ENCODE measurements at places on chromosomes 6 and 20.

DNA sequence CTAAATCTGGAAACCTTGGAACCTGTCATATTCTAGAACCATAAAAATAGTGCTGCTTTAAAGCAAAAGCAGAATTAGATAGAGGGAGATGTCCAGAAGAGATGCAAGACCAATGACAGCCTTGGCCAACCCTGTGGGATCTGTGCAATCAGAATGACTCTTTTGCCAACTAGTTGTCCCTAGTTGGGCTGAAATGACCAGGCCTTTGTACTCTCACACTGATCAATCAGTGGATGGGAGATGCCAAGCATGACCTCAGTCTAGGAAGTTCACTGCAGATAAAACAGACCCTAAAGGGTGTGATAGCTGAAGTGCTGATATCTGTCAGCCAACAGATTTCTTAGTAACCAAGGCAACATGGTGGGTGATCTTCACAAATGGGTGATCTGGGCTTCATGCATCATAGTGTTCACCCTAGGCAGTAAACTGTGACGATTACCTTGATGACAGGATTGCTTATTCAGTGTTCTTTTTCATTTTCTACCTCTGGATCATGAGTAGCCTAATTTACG, 52.1 kb downstream of the BCKDHB start:
- DNase-seq, result no peak

- DNase-seq, result no peak
Observed at GRCh38 chr20:63129376-63129965, 86.5 kb downstream of the YTHDF1 start.

DNA sequence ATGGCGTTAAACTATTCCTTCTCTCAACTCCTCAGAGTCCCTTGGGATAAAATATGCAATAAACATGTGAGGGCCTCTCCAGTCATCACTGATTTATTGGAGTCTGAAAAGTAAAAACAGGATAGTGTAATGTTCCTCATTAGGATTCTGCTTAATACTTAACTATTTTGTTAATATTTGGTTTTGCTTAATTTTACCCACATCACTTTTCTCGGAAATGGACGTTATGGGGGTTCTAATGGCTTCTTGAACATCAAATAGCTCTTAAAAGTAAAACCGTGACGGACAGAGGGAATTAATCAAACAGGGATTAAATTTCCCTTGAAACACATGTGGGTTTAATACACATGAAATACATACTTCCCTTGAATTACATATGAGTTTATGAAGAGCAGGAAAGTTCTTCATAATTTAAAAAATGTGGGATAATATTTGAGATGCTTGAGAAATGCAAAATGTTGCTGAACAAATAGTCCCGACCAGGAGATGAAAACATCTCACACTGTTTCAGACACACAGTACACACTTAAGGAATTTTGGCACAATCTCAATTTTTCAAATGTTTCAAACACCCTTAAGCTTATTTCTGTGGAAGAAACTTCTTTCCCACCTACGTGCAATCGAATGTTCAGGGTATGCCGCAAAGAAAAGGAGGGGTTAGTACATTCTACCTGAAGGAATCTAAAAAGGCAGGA, 38.4 kb upstream of the EIF2S2 start:
- no peak for DNase-seq

GRCh38 chr6:77470983-77471382, 7.7 kb upstream of the HTR1B start:
- no peak for DNase-seq

DNA sequence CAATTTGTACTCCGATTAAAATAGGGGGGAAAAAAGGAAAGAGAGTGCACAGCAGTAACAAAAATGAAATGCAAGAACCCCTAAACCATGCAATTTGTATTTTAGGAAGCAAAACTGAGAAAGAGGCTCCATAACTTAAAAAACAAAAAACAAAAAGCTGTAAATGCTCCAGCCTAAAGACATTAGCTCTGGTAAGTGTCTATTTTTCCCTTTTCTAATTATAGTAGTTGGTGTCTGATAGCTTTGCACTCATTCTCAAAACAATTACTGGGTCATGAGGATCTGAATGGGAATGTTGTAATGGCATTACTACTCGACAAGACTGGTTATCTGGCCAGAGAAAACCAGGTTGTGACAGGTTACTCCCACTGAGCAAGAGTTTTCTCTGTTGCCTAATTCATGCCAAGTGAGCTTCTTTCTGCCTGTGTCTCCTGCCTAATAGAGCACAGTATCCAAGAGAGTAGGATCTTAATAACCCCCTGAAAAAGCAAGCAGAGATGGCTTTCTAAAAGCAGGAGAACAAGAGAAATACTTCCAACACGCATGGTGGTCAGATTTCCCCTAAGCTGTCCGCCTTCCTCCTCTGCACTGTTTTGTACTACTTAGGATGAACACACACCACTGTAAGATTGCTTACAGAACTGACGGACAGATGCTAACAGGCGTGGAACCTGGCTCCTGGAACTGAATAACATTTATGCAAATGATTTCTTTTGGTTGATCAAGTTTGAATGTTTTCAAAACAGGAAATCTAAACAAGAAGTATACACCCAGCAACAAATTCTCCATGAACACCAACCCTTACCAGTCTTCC, 86.4 kb downstream of the FKBP5 start:
- DNase-seq, result no peak

- no peak for DNase-seq
Observed at GRCh38 chr6:24918641-24919055, 17.1 kb downstream of the RIPOR2 start.

- DNase-seq, result no peak
Observed at GRCh38 chr6:36247693-36248092, 22.2 kb upstream of the PNPLA1 start.
